ENCODE measurements at places on chromosomes 11 and 22.

- no peak for DNase-seq
Measured at GRCh38 chr11:67576735-67577475, 6.7 kb upstream of the GSTP1 start.

GRCh38 chr22:21000987-21001600 is 824 bp downstream of the THAP7 start:
- no peak for DNase-seq

DNA sequence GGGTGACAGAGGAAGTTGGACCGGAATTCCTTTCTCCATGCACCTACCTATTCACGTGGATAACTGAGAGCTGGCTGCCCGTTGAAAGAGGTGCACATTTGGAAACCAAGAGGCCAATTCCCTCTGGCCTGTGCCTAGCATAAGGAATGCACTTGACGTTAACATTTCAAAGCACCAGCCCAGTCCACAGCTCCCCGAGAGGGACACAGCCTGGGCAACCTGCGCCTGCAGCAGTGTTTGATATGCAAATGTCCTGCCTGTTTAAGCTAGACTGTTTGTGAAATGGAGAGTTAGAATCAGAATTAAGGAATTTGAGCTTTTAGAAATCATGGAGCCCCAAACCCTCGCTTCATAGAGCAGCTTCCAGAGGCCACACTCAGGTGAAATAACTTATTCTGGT is 126.1 kb downstream of the DSCAML1 start:
- no peak for DNase-seq

- no peak for DNase-seq
Measured at GRCh38 chr22:32325811-32326237, 31.8 kb upstream of the RFPL3 start.

DNA sequence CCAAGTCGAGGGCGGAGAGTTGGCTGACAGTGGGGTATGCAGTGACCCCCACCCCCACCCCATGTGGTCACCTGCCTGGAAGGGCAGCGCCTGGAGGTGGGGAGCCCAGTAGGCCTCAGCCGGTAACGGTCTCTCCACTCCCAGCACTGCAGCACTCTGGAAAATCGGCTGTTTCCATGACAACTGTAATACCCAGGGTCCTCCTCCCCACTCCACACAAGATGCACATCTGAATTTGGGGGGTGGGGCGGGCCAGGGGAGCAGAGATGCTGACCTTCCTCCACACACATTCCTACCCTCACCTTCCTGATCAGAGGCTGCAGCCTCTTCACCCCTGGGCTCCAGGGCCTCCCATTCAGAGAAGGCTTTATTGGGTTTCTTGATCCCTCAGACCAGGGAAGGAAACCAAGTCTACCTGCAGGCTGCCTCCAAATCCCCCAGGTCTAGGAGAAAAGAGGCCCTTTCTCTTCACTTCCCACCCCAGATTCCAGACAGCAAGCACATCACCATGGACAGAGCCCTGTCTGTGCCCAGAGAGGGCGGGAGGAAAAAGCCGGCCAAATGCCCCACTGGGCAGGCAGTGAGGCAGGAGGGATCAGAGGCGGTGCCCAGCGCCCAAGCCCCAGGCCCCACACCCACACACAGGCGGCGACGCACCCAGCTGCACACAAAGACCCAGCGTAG is 46.5 kb downstream of the SLC22A12 start:
- no peak for DNase-seq

GRCh38 chr11:46684367-46684766 is 16.1 kb downstream of the ARHGAP1 start:
- no peak for DNase-seq

DNA sequence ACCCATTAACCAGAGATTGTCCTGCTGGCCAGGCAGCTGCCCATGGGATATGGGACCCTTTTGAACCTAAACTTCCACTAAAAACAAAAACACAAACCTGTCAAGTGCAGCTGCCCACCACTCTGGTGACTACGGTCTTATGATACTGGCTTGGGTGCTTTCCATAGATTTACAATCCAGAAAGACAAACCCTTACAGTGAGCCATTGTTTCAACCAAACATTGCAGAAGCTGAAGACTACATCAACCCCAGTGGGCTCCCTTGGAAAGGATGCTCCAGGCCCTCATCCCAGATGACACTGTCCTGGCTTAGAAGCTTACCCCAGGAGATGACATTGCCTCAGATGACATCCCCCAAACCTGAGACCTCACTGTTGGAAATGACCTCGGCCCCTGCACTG is 56.9 kb upstream of the WNT11 start:
- no peak for DNase-seq

GRCh38 chr11:43708776-43709175 is 28.2 kb downstream of the HSD17B12 start:
- DNase-seq = no peak

DNA sequence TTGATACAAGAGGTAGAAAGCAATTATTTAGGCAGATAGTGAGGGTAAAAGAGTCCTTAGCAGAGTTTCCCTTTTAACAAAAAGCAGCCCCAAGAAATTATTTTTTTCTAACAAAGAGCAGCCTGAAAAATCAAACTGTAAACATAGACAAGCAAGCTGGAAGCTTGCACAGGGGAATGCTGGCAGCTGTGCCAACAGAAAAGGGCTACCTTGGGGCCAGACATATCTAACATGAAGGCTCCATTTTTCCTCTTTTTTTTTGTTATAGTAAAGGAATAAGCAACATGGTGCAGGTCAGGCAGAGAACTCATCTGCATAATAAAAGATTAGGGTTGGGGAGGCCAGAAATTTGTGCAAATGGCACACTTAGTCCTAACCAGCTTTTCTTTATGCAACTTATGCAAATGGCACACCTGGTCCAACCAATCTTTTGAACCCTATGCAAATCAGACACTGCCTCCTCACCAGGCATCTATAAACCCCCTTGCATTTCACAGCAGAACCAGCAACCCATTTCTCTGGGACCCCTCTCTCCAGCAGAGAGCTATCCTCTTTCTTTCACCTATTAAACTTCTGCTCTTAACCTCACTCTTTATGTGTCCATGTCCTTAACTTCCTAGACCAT is 41.8 kb downstream of the PDGFD start:
- no peak for DNase-seq

DNA sequence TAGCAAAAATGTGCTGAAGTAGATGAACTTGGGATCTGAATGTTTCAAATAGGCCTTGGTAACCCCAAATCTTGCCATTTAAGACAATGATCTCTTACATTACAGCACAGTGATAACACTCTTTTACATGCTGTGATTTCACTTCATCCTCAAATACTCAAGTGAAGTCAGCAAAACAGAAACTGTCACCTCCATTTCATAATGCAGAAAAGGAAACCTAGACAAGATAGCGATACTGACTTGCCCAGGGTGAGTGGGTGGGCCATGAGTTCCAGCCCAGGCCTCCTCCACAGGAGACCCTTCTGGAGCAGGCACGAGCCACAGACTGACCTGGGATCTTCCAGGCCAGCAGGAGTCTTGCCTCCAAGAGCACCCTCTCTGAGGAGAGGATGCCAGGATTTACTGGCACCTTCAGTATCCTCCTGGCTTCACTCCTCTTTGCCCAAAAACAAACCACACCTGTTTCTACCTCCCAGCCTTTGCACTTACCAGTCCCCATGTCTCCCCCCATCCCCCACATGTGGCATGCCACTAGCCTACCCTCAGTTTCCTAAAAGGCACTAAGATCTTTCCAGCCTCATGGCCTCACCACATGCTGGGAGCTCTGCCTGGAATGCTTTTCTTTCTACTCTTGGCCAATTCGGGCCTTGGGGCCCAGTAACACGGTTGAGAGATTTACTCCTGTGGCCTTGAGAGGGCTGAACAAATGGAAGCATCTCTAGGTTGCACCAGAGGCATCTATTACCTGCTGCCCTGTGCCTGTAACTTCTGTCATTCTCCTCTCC is 1.9 kb upstream of the DGAT2 start:
- no peak for DNase-seq

GRCh38 chr11:67647471-67647870 is 3.1 kb downstream of the ACY3 start:
- DNase-seq = no peak

DNA sequence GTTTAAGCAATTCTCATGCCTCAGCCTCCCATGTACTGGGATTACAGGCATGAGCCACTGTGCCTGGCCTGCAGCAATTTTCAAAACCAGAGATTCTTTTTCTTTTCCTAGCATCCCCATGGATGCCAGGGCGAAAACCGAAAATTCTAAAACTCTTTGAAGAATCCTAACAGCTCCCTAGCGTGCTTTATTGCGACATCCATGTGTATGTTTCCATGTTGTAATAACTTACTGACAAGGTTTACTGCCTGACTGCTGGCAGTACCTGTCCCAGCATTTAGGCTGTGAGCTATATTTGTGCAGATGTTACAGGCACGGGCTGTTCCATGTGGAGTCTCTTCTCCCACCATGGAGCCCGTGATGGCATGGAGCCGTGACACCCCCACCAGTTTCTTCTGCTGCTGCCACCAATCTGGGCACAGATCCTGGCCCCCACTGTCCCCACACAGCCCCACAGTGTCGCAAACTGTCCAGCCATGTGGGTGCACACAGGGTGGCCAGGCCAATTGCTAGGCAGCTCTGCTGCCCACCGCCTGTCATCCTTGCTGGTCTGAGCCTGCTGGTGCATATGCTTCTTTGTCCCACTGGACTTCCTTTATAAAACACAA is 7.1 kb upstream of the TAB1 start:
- no peak for DNase-seq

DNA sequence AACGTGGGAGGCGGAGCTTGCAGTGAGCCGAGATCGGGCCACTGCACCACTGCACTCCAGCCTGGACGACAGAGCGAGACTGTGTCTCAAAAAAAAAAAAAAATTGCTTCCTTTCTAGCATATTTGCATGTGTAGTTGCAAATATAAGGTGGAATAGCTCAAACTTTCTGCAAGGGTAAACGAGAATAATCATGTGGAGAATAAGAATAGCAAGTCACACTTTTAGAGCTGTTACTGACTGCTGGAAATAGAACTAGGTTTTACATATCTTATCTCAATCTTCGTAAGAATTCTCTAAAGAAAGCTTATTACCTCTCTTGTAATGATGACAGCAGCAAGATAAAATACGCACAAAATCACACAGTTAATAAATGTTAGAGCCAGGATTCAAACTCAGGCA is 1.6 kb downstream of the L3MBTL2 start:
- DNase-seq = no peak

- DNase-seq = no peak
Measured at GRCh38 chr22:41382098-41382578, 396 bp downstream of the TEF start.

GRCh38 chr11:126680131-126680530 is 320.4 kb downstream of the KIRREL3 start:
- DNase-seq = no peak

- DNase-seq = no peak
Measured at GRCh38 chr22:19103880-19104821, 18.1 kb downstream of the DGCR2 start.

GRCh38 chr11:72643547-72643946 is 30.7 kb downstream of the PDE2A start:
- no peak for DNase-seq

- DNase-seq = no peak
Measured at GRCh38 chr22:48919851-48920589, 907.7 kb downstream of the BRD1 start.

DNA sequence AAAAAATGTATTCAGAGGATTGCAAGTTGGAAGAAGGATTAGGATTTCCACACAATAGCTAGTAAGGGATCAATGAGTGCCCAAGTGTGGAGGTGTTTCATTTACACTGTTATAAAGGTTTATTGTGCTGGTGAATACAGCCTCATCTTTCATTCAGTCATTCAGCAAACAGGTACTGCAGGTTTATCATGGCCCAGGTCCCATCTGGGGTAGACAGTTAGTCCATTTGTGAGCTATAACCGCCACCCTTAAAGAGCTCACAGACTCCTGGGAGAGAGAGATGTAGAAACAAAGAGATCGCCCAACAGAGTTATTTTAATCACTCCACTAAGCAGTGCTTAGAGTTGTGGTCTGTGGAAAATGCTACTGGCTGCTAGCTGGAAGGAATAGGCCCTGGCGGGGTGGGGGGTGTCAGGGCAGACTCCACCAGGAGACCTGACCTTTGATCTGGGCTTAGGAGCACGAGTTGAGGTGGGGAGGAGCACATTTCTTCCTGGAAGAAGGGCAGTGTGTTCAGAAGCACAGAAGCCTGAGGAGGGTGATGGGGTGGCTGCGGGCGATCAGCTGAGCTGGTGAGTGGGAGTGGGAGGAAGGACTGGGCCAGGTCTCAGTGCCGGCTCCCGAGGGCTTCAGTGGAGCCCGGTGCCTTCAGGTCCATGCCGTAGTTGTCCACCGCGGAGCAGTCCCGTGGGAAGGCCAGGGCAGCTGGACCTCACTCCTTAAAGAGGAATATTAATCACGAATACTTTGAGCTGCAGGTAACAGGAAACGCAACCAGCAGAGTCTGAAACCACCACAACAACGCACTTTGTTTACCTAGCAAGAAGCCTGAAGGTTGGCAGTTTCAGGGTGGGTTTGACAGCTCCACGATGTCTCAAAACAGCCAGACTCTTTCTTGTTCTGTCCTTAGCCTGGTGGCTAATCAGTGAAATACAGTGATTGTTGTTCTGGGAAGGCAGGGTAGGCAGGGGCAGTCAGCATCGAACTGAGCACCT is 11.2 kb downstream of the TOM1 start:
- DNase-seq = no peak

- no peak for DNase-seq
Measured at GRCh38 chr11:64233913-64234586, at the start of gene VEGFB. Gene VEGFB, plus strand, starts transcription at chr11:64234584. Its CDS starts 250 bp downstream, at chr11:64234834.

GRCh38 chr22:49326558-49326957 is 501.1 kb downstream of the BRD1 start:
- DNase-seq = no peak

GRCh38 chr11:26947904-26948639 is 45.8 kb upstream of the FIBIN start:
- DNase-seq = no peak

- no peak for DNase-seq
Measured at GRCh38 chr11:27907091-27907490, 200.9 kb downstream of the KIF18A start.

DNA sequence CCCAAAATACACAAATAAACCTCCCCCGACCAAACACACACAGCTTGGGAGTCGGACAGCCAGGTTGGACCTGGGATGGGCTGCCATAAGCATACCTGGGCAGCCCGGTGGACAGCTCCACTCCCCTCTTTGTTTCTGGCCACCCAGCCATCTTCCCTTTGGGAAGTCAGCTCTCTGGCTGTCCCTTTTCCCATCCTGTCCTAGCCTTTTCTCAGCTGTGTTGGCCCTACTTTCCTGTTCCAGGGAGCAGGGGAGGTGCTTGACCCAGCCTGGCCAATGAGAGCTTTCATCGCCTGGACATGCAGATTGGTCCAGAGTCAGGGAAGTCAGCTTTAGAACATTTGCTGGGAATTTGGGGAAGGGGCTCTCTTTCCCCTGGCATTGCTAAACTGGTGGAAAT is 68.7 kb upstream of the NECTIN1 start:
- no peak for DNase-seq

DNA sequence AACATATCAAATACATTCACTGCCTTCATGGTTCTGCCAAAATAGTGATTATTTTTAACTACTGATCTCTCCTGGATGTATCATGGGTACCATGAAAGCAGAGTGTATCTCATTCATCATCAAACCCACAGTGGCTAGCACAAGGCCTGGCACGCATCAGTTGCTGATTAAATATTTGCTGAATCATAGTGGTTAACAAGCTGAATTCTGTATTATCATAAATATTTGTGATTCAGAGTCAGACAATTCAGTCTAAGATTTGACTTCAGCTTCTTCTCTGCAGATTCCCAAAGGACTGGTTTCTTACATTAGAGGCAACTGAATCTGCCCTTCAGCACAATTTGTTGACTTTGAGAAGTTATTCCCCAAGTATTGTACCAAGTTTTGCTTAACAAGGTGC is 715.8 kb upstream of the LRRC4C start:
- no peak for DNase-seq

Data from right renal pelvis (tissue), 4 donors.